NCI-H510A treated with DMSO at 0.1 percent for 48 hours (cell line): ENCODE measurements at places on chromosomes 16 and 17.
A peak's percentile ranks its signal among the peaks of the same experiment; 100 is the strongest.

- no peak for DNase-seq
Observed at GRCh38 chr17:63191610-63192009, 225.6 kb downstream of the TANC2 start.

GRCh38 chr16:1309888-1310831, 724 bp downstream of the UBE2I start:
- no peak for DNase-seq

GRCh38 chr16:57061084-57061905, 31.1 kb upstream of the CPNE2 start:
- no peak for DNase-seq

GRCh38 chr16:6836766-6837165, 495.9 kb upstream of the RBFOX1 start:
- no peak for DNase-seq

- no peak for DNase-seq
Observed at GRCh38 chr16:85461022-85461813, 151.9 kb upstream of the GSE1 start.

GRCh38 chr17:80999536-81000333, 8.1 kb downstream of the CHMP6 start:
- no peak for DNase-seq

DNA sequence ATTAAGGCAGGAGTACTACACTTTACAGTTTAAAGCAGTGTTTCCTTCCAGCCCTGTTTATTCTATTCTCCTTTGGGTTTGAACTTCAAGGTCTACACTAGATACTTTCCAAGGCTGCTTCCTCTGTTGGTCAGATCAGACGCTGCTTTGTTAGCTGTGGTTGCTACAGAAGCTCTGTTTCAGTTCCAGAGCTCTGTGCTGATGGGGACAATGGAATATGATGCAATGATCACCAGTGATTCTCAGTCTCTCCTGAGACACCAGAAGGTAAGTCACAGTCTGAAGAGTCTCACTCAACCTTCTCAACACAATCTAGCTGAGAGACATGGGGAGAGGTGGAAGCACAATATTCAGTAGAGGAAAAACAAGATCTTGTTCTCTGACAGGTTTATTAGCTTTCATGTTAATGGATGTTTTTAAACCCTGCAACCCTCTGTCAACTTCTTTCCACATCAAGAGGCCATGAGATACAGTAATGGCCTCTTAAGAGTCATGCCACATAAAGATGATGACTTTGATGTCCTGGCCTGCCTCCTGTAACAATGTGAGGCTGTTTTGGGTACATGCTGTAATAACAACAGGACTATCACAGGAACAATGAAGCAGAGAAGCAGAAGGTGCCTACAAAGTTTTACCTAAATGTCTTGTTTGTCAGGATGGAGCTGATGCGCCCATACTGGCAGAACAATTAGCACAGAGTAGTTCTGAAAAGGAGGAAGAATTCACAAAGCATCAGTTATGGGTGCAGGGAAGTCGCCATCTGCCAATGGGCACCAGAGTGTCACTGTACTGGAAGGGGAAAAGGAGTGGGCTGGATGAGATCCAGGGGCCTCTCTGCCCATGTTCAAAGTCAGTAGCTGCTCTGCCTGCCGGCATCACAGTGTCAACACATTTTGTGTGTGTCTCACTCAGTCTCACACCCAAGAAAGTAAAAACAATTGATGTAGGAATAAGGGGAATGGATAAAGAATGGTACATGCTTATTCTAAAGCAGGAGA, 33.4 kb downstream of the PSME3IP1 start:
- DNase-seq = peak; percentile 31

DNA sequence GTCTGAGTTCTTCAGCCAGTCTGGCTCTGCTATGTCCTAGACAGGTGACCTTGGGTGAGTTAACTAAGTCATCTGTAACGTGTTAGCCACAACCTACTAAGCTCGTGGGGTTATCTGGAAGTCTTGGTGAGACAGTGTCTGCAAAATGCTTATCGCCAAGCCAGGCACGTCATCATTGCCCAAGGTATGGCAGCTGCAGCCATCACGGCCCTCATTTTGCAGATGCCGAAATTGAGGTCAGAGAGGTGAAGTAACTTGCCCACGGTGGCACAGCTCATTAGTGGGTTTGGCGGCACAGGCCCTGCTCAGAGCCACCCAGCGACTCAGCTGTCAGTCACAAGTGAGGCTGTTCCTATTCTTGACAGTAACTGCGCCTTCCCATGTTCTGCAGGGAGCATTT, 79.8 kb downstream of the CMIP start:
- DNase-seq = no peak

DNA sequence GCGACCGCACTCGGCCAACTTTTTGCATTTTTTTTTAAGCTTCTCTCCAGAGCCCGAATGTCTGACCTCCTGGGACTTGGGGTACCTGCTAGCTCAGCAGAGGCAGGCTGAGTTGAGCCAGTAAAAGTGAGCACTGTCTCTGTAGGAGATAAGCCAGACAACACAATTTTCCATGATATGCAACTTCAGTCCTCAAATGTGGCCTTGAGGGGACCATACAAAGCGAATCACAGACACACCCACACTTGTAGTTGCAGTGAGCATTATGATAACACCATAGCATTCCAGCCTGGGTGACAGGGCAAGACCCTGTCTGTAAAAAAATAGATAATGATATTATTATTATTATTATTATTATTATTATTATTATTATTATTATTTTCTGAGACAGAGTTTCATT, 2.6 kb downstream of the DPEP2 start:
- DNase-seq = no peak

DNA sequence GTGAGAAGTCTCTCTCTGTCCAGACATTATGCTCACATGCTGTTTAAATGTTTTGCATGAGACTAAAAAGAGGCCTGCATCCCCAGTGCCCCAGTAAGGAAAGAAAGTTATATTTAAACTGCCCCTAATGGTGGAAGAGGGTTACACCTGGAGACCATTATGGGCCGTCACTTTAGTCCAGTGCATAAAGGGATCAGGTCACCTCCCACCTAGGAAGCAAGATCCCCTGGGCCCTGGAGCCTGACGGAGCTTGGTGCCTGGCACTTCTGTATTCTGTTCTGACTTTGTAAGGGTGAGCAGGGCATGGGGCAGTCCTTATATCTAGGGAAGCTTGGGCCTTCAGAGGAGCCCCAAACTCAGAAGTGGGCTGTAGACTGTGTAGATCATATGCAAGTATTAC, 67.9 kb downstream of the CPPED1 start:
- DNase-seq = no peak

- DNase-seq = no peak
Observed at GRCh38 chr16:57017251-57017650, 27.9 kb downstream of the NLRC5 start.

DNA sequence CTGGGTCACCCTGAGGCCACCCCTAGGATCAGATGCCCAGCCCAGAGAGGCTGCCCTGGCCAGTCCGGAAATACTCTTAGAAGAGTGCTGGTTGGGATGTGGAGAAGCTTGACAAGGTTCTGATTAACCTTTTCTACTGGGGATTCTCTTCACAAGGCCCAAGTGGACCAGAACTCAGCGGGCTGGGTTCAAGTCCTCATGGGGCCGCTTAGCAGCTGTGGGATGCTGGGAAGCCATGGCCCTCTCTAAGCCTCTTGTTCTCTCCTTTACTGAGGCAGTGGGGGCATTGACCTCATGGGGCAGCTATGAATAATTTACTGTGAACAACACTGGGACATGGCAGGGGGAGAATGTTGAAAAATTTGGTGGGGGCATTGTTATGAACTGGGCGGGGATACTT, 92.8 kb downstream of the CYLD start:
- no peak for DNase-seq

- DNase-seq = no peak
Observed at GRCh38 chr16:23505180-23505665, 5.1 kb downstream of the GGA2 start.

DNA sequence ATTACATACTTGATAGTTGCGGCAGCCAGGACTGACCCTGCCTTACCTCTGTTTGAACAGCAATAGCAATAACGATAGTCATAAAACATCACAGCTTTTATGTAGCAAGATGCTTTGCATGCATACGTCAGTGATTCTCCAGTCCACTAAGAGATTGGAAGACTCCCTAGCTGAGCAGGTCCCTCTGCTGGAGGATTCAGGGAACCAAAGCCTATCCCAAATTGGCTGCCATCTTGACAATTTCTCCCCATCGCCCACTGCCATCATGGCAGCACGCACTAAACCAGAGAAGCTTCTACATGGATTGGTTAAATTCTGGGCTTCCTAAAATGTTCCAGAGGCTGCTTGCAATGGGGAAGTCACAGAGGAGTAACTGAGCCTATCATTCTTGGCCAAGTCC, 360.6 kb upstream of the XYLT1 start:
- no peak for DNase-seq

DNA sequence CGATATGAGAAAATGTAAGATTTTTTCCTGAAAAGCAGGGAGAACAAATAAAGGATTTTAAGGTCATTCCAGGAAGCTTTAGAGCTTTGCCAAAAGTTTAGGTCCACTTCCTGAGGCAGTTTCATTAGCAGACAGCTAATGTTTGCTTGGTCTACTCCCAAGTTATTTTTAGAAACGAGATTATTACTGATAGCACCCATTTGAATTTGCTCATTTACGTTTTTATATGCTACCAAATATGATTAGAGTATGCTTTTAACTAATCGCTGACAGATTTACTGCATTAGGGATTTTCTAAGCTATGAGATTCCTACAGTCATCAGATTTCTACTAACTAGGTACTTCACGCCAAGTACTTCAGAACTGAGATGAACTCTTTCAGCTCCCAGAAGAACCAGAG, 98.1 kb downstream of the WNT3 start:
- no peak for DNase-seq

GRCh38 chr17:60750640-60751039, 73.0 kb downstream of the BCAS3 start:
- no peak for DNase-seq

- DNase-seq = no peak
Observed at GRCh38 chr17:75652341-75652740, 14.6 kb downstream of the RECQL5 start.

DNA sequence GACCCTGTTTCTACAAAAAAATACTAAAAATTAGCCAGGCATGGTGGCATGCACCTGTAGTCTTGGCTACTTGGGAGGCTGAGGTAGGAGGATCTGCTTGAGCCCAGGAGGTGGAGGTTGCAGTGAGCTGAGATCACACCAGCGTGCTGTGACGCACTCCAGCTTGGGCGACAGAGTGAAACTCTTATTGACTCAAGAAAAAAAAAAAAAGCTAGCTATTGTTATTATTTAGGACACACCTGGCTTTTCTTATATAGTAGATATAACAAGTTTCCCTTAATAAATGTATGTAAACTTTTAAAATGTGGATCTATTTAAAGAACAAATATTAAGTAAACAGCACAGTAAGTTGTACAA, 1.8 kb downstream of the RABEP2 start:
- DNase-seq = peak; percentile 74

- DNase-seq = no peak
Observed at GRCh38 chr17:65027305-65027704, 29.2 kb downstream of the GNA13 start.

DNA sequence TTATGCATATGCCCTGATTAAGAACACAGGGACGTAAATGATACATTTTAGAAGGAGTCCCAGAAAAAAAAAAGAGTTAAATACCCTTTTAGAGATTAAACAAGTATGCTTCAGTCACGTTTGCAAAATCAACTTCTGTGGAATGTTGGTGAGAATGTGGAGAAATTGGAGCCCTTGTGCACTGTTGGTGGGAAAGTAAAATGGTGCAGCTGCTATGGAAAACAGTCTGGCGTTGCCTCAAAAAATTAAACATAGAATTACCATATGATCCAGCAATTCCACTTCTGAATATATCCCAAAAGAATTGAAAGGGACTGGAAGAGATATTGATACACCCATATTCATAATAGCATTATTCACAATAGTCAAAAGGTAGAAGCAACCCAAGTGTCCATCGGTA, 26.5 kb downstream of the RHBDL3 start:
- no peak for DNase-seq

DNA sequence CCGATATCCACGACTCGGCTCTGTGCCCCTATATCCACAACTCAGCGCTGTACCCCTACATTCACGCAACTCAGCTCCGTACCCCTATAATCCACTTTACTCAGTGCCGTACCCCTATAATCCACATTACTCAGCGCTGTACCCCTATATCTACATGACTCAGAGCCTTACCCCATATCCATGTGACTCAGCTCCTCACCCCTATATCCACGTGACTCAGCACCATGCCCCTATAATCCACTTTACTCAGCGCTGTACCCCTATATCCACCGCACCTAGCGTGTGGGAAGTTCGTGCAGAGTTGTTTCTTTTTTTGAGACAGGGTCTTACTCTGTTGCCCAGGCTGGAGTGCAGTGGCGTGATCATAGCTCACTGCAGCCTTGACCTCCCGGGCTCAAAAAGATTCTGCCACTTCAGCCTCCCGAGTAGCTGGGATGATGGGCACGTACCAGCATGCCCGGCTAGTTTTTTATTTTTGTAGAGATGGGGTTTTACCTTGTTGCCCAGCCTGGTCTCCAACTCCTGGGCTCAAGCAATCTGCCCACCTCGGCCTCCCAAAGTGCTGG, 17.4 kb downstream of the CYB5D2 start:
- DNase-seq = no peak

- DNase-seq = peak; percentile 68
Observed at GRCh38 chr17:19003543-19004420, 782 bp downstream of the FAM83G start.

GRCh38 chr17:39699818-39700147, at the start of gene ERBB2:
Gene ERBB2, plus strand, starts transcription at chr17:39700064. Its CDS starts 175 bp downstream, at chr17:39700239.
- no peak for DNase-seq

GRCh38 chr16:81885976-81886586, 107.0 kb downstream of the PLCG2 start:
- DNase-seq = peak; percentile 40

GRCh38 chr16:27712251-27712711, 162.3 kb downstream of the KATNIP start:
- no peak for DNase-seq

DNA sequence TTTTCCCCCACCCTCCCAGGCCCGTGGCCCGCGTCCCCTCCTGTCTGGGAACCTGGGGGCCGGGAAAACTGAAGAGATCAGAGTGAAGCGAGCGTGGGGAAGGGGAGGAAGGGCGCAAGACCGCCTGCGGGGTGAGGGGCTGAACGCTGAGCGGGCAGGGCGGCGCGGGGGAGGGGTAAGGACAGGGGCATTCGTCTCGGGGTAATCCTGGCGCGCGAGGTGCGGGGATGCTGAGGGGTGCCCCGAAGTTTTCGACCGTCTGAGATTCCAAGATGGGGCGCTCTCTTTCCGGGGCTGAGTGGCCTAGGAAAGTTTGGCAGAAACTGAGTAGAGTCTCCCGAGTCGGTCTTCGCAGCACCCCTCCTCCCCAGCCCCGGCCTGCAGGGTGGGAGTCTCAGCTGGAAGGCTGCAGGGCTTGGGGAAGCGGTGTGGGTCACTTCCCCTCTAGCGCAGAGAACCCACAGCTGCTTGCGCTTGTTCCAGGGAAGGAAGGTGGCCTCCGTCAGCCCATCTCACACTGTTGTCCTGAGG, 555 bp downstream of the TTYH2 start:
- DNase-seq = no peak

- DNase-seq = peak; percentile 59
Observed at GRCh38 chr16:85046931-85047866, 19.6 kb downstream of the KIAA0513 start.

- no peak for DNase-seq
Observed at GRCh38 chr17:78960928-78961327, 18.8 kb downstream of the LGALS3BP start.
